ENCODE measurements at places on chromosomes 1 and 21.
A peak's percentile ranks its signal among the peaks of the same experiment; 100 is the strongest.

- peak; percentile 55 for DNase-seq
These were observed 12.4 kb downstream of the SKI start for GRCh38 chr1:2240270-2241156.

GRCh38 chr1:168643152-168643551 is 66.7 kb downstream of the XCL1 start:
- DNase-seq = no peak

DNA sequence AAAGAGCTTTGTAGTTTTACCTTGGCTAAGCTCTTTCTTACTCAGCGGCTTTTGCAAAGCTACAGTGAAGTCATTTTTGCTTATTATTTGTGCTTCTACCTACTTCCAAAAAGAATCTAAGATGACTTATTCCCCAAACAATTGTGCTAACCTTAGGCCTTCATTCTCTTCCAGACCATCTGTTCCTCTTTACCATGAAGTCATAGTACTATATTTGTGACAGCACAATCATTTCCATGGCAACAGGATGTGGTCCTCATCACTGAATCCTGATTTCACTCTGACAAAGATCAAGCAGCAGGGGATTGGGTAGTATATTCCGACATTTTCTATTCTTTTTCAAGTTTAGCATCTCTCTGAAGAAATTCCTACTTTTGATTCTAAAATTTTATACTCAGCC is 24.8 kb upstream of the NMNAT2 start:
- no peak for DNase-seq

- no peak for DNase-seq
These were observed 18.8 kb downstream of the UCK2 start for GRCh38 chr1:165845992-165846748.

- DNase-seq = no peak
These were observed 19.9 kb upstream of the NEK2 start for GRCh38 chr1:211695135-211695816.

DNA sequence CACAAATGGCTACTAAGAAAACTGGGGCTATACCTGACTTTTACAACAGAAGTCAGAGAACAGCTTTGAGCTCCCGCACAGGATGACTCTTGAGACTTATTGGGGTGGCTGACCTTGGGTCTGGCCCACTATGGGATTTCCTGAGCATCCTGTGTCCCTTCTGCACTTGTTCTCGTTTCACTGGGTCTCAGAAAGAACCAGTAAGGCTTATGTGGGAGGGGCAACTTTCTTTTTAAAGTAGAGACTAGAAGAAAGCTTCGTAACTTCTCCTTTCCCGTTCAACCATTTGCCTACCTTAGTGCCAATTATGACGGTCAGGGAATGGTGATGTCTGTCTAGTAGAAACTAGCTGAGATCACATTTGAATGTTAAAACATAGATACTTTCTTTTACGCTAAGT is 59.5 kb upstream of the C1orf105 start:
- no peak for DNase-seq

- DNase-seq = no peak
These were observed 13.5 kb downstream of the BCAR3 start for GRCh38 chr1:93668121-93668520.

GRCh38 chr1:244963231-244963826 is 99.0 kb upstream of the HNRNPU start:
- DNase-seq = no peak

GRCh38 chr1:8004113-8004802 is 21.9 kb downstream of the ERRFI1 start:
- DNase-seq = peak; percentile 42

- DNase-seq = no peak
These were observed 9.6 kb downstream of the RAB42 start for GRCh38 chr1:28601696-28602095.

GRCh38 chr1:182340233-182341058 is 51.1 kb downstream of the GLUL start:
- DNase-seq = no peak

GRCh38 chr1:203473281-203473680 is 2.3 kb upstream of the PRELP start:
- no peak for DNase-seq

- DNase-seq = no peak
These were observed 75.9 kb downstream of the NUF2 start for GRCh38 chr1:163397451-163398200.

DNA sequence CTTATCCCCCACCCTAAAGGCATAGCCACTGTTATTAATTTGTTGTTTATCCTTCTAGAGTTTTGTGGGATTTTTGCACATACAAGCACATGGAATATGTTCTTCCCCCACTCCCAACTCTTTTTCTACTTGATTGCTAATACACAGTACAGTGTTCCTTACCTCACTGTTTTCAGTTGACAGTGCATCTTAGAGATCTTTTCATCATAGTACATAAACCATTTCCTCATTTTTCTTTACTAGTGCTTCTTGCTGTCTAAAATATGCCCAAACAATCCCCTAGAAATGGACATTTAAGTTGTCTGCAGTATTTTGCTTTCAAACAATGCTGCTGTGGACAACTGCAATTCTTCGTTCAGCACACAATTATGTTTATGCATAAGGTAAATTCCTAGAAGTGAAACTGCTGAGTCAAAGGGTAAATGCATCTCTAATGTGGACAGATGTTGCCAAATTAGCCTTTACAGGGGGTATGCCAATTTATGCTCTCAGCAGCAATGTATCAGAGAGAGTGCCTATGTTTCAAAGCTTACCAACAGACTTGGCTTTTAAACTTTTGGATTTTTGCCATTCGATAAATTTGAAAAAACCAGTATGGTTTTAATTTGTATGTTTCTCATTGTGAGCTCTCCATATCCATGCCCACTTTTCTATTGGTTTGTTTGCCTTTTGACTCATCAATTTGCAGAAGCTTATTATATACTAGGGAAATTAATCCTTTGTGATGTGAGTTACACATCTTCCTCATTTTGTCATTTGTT is 132.6 kb downstream of the MRPS6 start:
- DNase-seq = no peak

DNA sequence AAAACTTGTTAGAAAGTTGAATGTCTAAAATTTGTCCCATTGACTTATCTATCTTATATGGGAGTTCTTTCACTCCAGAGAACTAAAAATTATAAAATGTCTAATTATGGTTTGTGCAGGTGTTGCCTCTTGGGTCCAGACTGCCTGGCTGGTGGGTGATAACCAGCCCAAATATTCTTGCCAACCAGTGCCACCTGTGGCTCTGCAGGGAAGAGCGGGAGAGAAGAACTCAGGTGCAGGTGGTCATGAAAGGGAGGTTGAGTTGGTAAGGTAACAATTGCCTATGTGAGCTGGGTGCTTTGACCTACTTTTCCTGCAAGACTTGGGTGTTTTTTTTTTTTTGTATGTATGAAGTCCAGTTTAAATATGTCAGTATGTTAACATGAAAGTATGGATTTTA is 10.2 kb downstream of the RPS6KC1 start:
- no peak for DNase-seq

DNA sequence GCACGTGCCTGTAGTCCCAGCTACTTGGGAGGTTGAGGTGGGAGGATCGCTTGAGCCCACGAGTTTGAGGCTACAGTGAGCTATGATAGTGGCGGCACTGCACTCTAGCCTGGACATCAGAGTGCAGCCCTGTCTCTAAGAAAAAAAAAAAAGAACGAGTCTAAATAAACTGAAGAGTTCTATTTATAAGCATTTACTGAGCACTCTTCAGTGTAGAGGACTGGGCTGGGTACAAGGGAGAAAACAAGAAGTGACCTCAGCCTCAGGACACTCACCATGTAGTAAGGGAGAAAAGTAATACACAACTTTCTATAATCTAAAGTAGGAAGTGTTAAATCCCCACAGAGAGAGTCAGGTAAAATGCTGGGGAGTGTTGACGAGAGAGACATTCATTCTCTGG is 35.0 kb downstream of the NAV1 start:
- DNase-seq = no peak

- no peak for DNase-seq
These were observed 35.4 kb downstream of the FAAP20 start for GRCh38 chr1:2159124-2159523.

DNA sequence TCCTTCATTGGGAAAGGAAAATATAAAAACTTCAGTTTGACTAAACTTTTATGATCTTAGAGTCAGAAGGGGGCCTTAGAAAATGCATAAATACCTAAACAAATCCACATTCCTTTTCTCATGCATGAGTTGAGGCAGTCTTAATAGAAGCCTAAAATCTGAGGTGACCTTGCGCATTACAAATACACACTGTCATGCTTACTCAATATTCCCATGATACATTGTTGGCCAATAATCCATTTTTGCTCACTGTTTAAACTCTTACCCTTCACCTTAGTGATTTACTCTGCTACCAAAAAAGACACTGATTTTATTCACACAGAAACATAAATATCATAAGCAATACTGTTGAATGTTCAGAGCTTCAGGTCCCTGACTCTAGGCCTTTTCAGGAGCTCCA is 19.1 kb upstream of the TMCO1 start:
- DNase-seq = no peak

GRCh38 chr1:9211291-9211811 is 23.2 kb upstream of the H6PD start:
- DNase-seq = no peak

- no peak for DNase-seq
These were observed 5.1 kb upstream of the EPHB2 start for GRCh38 chr1:22705586-22705985.

- DNase-seq = no peak
These were observed 159.5 kb upstream of the KAZN start for GRCh38 chr1:14439015-14439414.

DNA sequence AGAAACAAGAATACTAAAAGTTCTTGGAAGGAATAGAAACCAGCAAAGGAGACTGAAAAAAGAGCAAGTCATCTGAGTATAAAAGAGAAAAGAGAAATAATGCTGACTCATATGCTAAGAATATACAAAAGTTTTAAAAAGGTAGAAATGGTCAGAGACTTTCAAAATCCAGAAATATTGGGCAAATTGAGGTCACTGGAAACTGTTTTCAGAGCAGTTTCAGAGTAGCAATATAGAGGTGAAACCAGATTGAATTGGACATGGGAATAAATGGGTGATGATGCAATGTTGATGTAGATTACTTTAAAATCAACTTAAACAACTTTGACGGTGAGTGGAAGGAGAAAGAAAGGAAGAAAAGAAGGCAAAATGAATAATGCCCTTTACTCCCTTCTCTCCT is 1.8 kb upstream of the RPS6KC1 start:
- no peak for DNase-seq

DNA sequence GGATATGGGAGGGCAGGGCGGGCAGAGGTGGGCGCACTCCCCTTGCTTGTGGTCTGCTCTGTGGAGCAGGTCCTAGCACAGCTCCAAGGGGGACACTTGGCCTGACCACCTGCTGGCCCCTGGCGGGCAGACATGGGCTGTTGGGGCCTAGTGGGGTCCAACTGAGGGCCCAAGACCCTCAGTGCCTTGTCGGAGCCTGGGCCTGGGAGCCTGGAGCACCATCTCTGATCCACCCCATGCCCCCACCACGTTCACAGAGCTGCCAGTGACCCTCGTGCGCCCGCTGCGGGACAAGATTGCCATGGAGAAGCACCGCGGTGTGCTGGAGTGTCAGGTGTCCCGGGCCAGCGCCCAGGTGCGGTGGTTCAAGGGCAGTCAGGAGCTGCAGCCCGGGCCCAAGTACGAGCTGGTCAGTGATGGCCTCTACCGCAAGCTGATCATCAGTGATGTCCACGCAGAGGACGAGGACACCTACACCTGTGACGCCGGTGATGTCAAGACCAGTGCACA is 70.6 kb downstream of the OBSCN start:
- no peak for DNase-seq

- DNase-seq = no peak
These were observed 52.7 kb downstream of the GLUL start for GRCh38 chr1:182338806-182339370.

Data from midbrain (tissue), 1 donor.